ENCODE measurements at places on chromosomes 7 and 10.
A peak's percentile ranks its signal among the peaks of the same experiment; 100 is the strongest.

- no peak for DNase-seq
These were observed 19.7 kb downstream of the DNAJC12 start for GRCh38 chr10:67818323-67818722.

DNA sequence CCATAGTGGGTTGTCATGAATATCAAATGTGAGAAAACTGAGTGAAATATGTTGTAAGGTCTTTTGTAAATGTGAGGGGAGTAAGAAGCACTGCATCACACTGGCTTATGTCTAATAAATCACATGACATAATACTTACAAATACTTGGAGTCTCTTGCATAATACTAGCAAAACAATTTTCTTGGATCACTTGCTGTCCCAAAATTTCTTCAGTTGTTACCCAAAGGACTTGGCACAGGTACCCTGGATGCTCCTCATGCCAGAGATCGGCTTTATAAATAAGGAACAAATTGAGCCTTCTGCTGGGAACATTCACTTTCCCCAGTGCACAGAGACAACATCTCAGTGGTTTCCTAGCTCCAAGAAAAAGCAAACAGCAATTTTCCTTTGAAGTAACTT is 5.0 kb upstream of the LRIT2 start:
- DNase-seq: no peak

DNA sequence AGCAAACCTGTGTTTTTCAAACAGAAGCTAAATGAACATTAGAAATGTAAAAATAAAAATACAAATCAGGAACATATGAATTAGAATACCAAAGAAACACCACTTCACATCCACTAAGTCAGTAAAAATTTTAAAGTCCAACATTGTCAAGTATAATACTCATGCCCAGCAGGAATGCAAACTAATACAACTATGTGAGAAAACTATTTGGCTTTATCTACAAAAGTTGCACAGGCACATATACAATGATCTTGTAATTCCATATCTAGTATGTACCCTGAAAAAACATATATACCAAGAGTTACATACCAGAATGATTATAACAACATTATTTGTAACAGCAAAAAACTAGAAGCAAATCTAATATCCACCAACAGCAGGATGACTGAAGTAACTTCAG is 91.1 kb downstream of the RNF32 start:
- DNase-seq: peak; percentile 46

DNA sequence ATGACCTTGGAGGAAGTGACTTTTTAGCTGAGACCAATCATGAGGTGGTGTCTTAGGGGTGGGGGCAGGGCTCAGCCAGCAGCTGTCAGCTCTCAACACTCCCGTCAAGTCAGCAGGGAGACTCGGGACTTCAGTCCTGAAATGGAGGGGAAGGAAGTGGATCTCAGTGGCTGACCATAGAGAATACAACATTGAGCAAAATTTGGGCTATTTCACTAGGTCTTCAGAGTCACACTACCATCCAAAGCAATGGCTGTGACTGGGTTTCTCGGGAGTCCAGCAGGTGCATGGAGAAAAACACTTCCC is 16.8 kb upstream of the GIMAP6 start:
- no peak for DNase-seq

GRCh38 chr10:49139028-49139845 is 5.4 kb upstream of the FAM170B start:
- DNase-seq: peak; percentile 62

GRCh38 chr7:134770676-134771075 is 8.8 kb upstream of the CALD1 start:
- DNase-seq: no peak

GRCh38 chr7:130993671-130994365 is 259.8 kb upstream of the KLF14 start:
- DNase-seq: no peak

GRCh38 chr10:69628891-69629290 is 1.2 kb upstream of the FAM241B start:
- DNase-seq: no peak

DNA sequence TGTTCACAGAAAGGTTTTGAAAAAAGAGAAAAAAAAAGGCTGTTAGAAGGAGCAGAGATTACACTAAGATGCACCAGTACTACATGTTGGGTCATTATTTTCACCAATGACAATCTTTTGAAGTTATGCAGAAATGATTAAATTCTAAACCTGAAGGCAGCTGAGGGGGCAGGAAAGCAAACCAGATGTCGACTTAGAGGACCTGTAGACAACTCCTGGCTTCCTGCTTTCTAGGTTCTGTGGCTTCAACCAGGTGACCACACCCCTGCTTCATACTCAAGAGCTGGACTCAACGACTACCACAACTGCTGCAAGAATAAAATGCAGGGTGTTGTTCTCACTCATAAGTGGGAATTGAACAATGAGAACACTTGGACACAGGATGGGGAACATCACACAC is 30.0 kb downstream of the MYOF start:
- no peak for DNase-seq

- DNase-seq: no peak
These were observed 29.5 kb downstream of the EGFR start for GRCh38 chr7:55048221-55048859.

GRCh38 chr7:107007007-107007891 is 37.3 kb upstream of the PRKAR2B start:
- no peak for DNase-seq

DNA sequence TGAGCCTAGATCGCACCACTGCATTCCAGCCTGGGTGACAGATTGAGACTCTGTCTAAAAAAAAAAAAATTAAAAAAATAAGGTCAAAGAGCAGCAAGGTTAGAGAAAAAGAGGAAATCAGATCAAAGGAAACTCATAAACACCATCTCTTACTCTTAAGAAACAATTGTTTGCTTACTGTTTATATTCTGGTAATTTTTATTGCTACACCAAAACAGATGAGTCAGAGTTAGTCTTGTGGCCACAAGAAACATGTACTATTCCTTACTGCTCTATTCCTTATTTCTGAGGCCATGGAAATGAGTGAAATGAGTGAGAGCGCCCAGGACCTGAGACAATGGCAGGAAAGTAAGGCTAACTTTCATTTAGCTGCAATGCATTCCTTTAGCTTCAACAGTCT is 387.3 kb downstream of the HPSE2 start:
- no peak for DNase-seq

Data from AG04449 (cell line).